ENCODE measurements at places on chromosomes 5 and 9.
A peak's percentile ranks its signal among the peaks of the same experiment; 100 is the strongest.

DNA sequence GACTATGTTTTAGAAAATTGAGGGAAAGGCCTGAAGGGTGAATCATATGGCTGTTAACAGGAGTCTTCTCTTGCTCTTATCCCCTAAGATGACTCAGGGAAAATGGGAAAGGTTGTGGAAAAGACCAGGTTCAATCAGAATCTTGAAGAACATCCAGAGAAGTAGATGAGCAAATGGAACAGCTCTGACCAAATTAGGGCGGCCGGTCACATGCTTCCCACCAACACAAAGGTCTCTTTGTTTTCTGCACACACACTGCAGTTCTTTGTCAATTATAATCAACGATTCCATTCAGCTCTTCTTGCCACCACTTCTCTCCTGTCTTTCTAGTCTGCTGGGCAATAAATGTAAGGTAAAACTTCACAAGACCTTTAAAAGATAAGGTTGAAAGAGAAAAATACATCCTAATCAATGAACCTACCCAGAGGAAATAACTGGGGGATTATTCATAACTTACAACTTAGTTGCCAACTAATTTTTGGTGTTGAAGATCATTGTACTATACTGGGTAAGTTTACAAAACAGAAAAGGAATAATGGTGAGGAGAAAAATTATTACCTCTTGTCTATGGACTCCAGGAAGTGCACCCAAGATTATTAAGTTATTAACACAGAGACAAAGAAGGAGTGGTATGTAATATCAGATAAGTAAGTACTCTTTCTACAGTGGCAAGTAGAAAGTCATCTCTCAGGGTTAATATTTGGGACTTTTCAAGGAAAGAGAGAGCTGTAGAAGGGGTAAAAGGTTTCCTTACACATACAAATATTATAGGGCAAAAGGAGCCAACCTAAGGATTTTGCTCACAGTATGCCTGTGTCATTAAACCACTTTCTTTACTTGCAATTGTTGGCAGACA is 441.9 kb upstream of the PIK3R1 start:
- DNase-seq: no peak

DNA sequence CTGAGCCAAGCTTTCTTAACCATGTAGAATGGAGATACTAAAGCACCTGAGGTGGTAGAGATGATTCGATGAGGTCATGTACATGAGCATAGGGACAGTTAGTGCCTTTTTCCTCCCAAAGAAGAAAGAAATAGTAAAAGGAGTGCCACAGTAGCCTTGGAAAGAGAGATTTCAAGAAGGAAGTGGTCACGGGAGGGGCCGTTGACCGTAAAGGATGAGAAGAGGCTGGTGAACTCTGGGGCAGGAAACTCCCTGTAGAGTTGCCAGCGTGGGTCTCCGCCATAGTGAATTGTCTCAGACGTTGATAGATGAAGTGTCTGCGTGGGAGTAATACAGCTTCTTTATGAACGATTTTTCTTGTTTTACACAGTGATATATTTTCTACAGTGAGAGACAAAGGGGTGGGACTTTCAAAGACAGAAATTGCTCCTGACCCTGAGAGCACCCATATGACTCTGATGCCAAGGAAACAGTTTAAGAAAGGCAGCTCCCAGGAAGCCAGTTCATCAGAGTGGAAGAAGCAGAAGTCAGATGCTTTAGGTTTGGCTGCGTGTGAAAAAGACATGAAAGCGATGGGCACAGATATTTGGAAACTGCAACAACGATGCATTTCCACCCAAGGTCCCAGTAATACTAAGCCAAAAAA is 41.3 kb downstream of the UGCG start:
- no peak for DNase-seq

GRCh38 chr9:128361986-128362646 is 9.1 kb upstream of the URM1 start:
- peak; percentile 77 for DNase-seq

GRCh38 chr9:113599646-113600022 is 136.1 kb downstream of the RGS3 start:
- DNase-seq: no peak

DNA sequence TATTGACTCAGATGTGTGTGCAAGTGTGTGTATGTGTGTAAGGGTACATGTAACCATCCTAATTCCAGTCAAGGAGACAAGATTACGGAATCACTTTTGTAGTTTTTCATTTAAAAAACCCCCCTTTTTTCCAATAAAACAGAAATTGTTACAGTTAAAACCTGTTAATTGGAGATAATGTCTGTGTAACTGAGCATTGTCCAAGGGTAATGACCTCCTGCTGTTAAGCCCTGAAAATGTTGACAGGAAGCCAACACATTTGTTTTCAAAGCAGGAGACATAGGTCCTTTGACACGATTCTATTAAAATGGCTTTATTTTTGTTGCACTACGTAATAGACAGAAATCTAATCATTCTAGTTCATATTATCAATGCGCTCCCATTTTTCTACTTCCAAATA is 457.3 kb upstream of the ARRDC3 start:
- no peak for DNase-seq

DNA sequence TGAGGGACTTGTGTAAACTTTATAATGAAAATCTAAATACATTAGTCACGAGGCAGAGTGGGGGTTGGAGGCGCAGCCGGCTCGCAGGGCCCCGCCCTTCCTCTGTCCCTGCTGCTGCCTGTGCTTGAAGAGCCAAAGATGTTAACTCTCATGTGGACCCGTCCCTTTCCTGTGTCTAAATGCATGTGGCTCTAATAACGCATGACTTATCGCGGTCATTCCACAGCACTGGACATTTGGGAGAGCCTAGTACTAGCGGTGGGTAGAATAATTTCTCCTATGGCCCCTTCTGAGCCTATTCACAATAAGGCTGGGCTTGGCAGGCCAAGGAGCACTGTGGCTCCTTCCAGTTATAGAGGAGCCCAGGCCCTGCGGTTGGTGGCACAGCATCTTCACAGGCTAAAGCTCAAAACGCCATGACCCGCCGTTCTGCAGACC is 82.3 kb upstream of the SIMC1 start:
- DNase-seq: no peak

- DNase-seq: no peak
Observed at GRCh38 chr9:126307322-126308061, 19.1 kb upstream of the MVB12B start.

- DNase-seq: peak; percentile 1
Observed at GRCh38 chr5:180353048-180353979, at the start of gene GFPT2. Gene GFPT2 (minus strand): TSS chr5:180353336. CDS start chr5:180353217, 119 bp downstream.

DNA sequence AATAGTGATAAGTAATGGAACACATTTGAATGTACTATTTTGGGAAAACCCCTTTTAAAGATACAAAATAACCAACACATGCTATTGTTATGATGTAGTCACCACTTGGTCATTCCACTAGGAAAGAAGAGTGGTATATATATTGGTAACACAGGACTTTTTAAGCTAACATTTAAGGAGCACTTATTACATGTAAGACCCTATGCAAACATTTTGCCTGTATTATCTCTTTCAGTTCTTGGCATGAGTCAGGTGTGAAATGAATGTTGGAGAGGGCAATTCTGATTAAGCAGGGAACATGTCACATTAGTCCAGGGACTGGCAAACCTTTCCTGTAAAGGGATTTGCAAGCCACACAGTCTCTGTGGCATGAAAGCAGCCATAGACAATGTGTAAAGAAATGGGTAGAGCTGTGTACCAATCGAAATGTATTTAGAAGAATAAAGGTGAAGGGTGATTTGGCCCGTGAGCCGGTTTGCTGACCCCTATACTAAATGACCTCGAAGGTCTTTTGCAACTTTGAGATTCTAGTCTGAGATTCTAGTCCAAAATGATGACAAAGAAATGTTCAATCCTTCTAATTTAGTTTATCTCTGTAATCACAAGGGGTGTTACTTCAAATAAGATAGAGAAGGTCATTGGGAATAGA is 15.3 kb downstream of the ABLIM3 start:
- no peak for DNase-seq
